Body of pancreas (tissue), 4 donors: ENCODE measurements at places on chromosomes 12 and 14. TPM values are rescaled to one million over a fixed set of nuclear protein-coding genes. Genes with fewer than 3 reads are reported as not detected.
A peak's percentile ranks its signal among the peaks of the same experiment; 100 is the strongest.

- DNase-seq = no peak
- no peaks in the 10 kb centered on the region for H3K36me3 ChIP-seq
- H3K4me3 ChIP-seq = no peak overlapping the region
These were observed 70.5 kb upstream of the TRIM9 start for GRCh38 chr14:51165415-51165814.

DNA sequence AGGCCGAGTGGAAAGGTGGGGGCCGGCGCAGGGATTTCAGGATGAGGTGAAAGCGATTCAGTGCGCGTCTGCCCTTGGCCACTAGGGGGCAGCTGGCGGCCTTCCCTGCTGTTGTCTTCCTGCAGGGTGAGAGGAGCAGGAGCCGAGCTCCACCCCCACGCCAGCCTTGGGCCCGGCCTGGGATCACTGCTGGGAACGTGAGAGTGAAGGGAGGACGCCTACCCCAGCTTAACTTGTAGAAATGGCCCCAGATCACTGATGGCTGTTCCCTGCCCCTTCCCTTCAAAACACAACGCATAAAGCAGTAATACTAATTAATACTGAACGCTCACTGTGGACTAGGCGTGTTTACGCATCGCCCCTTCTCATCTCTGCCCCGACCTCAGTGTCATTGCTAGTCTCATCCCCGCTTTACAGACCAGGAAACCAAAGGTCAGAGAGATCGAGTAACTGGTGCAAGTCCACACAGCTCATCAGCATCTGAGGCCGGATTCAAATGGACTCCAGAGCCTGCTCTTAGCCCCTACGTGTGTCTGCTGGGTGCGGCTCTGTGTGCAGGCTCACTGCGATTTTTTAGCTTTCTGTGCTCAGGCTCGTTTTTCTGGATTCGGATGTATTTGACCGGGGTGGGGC lies 24.3 kb downstream of the MVK start:
- H3K4me1 ChIP-seq = peaks cover 22% of the 10 kb centered on the region
- no peaks in the 10 kb centered on the region for H3K27me3 ChIP-seq
- peak; percentile 90 for DNase-seq
- no peak overlapping the region for H3K27ac ChIP-seq
- no peak overlapping the region for H3K4me3 ChIP-seq
- H3K36me3 ChIP-seq = no peaks in the 10 kb centered on the region

DNA sequence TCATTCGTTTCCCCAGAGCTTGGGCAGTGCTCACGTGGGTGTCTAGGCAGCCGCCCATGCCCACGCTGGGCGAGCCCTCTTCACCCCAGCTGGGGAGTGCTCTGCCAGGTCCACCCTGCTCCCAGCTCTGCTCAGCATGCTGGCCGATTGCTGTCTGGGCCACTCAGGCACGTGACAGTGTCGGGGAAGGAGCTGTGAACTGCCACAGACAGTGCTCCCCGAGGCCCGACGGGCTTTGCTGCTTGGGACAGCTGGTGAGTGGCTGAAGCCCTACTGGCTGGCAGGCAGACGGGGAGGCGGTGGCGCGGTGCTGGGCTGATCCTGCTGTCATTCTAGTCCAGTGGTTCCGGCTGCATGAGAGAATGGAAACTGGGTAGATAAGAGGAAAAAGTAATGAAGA lies 15.8 kb downstream of the NOC4L start:
- no peak overlapping the region for H3K27ac ChIP-seq
- no peak for DNase-seq
- H3K27me3 ChIP-seq = no peaks in the 10 kb centered on the region
- peaks cover 3% of the 10 kb centered on the region for H3K36me3 ChIP-seq

DNA sequence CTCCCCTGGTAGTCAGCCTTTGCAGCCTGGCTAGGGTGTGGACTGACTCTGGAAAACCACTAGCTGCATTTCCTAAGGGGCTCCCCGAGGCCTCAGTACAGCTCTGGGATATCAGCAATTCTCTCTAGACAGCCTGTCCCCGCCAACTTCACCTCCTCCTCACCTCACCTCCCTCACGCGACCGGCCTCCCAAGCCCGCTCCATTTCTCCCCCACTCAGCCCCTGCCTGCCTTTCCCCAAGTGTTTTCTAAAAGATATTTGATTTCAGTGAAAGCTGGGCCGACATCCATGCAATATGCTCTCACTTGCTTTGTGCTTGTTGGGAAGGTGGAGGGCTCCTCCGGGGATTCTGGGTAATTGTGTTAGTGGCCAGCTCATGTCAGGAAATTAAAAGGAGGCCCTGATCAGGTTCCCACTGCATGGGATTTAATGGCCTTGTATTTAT lies 91.8 kb downstream of the ESRRB start:
- H3K27ac ChIP-seq = no peak overlapping the region
- H3K36me3 ChIP-seq = no peaks in the 10 kb centered on the region
- H3K4me1 ChIP-seq = no peaks in the 10 kb centered on the region
- no peaks in the 10 kb centered on the region for H3K27me3 ChIP-seq
- DNase-seq = no peak

DNA sequence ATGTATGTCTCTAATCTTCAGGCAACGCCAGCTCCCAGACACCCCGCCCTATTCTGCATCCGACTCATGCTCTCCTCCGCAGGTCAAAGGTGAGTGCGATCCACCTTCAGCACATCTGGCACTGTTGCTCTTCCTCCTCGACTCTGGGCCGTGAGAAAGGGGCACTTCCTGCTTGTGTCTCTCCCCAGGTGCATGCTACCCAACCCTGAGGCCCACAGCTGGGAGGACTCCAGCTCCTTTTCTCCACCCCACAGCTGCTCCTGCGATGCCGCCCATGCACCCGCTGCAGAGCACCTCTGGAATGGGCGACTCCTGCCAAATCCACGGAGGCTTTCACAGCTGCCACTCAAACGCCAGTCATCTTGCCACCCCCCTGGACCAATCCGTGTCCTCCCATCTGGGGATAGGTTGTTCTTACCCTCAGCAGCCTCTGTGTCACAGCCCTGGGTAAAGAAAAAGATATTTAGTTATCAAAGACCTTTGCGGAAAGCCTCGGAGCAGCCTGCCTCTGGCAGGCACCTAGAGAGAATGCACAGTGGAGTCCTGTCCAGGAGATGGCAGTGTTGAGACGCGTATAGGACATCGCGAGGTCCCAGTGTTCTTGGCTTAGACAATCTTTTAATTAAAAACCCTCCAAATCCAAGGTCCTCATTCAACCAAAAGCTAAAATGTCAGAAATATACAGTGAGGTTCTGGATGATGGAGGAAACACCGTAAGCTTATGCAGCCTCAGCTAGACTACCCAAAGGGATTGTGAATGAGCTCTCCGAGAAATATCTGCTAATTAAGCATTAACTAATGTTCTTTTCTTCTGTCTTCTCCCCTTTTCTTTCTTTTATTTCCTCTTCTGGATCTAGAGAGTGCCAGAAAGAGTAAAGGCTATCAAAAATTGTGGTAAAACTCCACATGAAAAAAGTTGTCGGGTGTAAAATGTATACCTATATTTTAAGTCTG lies 54.3 kb downstream of the MYRFL start:
- H3K4me1 ChIP-seq = peaks cover 8% of the 10 kb centered on the region
- H3K36me3 ChIP-seq = no peaks in the 10 kb centered on the region
- no peak overlapping the region for H3K27ac ChIP-seq
- no peak overlapping the region for H3K4me3 ChIP-seq
- peak; percentile 79 for DNase-seq
- H3K27me3 ChIP-seq = no peaks in the 10 kb centered on the region

GRCh38 chr12:128365032-128365431 lies 98.1 kb downstream of the TMEM132C start:
- no peak for DNase-seq
- peaks cover 9% of the 10 kb centered on the region for H3K4me1 ChIP-seq
- no peaks in the 10 kb centered on the region for H3K27me3 ChIP-seq
- H3K4me3 ChIP-seq = no peak overlapping the region

DNA sequence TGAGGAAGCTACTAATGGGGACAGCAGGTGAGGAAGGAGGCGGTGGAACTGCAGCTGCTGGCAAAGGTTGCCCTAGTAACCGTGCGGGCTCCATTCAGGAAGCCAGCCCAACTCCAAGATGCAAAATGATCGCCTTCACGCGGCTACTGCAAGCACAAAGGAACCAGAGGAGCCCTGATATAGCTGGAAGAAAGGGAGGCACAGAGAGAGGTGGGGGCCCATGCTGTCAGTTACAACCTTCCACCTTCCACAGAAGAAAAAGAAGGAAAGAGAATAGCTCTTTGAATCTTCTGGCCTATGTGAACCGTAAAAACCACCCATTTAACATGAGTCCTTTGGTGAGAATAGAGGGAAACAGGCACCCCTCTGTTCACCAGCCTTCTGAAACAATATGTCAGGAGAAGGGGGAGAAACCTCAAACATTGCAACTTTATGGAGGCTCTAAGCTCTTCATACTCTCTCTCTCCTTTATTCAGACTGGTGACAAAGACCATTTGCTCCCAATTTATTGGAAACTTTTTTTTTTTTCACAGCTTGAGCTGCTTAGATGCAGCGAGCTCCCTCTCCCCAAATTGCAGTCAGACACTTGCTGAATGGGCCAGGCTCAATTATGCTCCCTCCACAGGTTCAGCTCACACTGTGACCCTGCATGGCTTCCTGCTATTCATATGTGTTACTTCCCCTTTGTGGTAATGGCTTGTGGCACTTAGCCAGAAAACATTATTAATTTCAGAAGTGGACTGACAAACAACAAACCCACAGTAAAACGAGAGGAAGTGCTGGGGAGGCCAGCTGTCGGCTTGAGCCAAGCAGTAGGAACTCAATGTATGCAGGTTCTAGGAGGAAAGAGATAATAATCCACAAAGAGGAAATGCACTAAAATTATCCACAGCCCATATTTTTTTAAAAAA lies 6.2 kb downstream of the DUSP6 start:
- H3K36me3 ChIP-seq = no peaks in the 10 kb centered on the region
- H3K27ac ChIP-seq = peak overlapping the region; percentile 72
- peak; percentile 63 for DNase-seq
- H3K4me1 ChIP-seq = peaks cover 65% of the 10 kb centered on the region
- no peaks in the 10 kb centered on the region for H3K27me3 ChIP-seq

DNA sequence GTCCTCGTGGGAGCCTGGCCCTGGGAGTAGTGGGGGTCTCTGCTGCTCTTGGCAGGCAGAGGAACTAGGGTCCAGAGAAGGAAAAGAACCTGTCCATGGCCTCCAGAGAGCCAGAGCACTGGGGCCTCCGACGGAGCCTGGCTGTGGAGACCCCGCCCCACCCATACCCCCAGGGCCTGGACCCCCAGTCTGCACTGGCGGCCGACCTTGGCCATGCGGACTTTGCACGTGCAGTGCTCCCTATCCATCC lies 1.1 kb downstream of the BEGAIN start:
- no peak for DNase-seq
- peaks cover 13% of the 10 kb centered on the region for H3K4me1 ChIP-seq
- H3K27ac ChIP-seq = no peak overlapping the region
- no peaks in the 10 kb centered on the region for H3K36me3 ChIP-seq

DNA sequence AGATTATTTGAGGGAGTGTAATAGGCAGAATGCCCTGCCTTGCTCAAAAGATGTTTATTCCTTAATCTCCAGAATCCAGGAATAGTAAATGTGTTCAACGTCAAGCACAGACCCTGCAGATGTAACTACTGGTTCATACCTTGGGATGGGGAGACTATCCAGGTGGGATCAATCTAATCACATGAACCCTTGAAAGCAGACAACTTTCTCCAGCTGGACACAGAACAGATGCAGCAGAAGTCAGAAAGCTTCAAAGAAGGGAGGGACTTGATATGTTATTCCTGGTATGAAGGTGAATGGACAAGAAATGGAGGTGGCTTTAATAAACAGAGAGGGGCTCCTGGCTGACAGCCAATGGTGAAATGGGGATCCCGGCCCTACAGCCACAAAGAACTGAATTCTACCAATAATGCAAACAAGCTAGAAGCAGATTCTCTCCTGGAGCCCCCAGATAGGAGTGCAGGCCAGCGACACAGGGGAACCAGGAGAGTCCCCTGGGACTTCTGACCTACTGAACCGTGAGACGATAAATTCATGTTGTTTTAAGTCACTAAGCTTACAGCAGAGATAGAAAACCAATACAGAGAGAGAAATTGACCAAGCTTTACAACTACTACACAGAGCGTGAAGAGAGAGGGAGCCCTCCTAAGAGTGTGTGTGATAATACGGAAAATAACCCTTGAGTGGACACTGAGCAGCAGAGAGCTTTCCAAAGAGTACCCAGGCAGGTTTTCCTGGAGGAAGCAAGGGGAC lies 133.5 kb upstream of the TMEM132C start:
- no peak overlapping the region for H3K4me3 ChIP-seq
- H3K27ac ChIP-seq = no peak overlapping the region
- H3K4me1 ChIP-seq = no peaks in the 10 kb centered on the region
- no peak for DNase-seq
- H3K36me3 ChIP-seq = no peaks in the 10 kb centered on the region

- peaks cover 5% of the 10 kb centered on the region for H3K4me1 ChIP-seq
- H3K27ac ChIP-seq = no peak overlapping the region
- no peak for DNase-seq
- H3K27me3 ChIP-seq = no peaks in the 10 kb centered on the region
- H3K4me3 ChIP-seq = no peak overlapping the region
- no peaks in the 10 kb centered on the region for H3K36me3 ChIP-seq
These were observed 1106.8 kb downstream of the AACS start for GRCh38 chr12:126171937-126172559.

- H3K36me3 ChIP-seq = no peaks in the 10 kb centered on the region
- H3K4me3 ChIP-seq = no peak overlapping the region
- peaks cover 30% of the 10 kb centered on the region for H3K27me3 ChIP-seq
- no peak overlapping the region for H3K27ac ChIP-seq
- no peak for DNase-seq
These were observed 62.6 kb downstream of the FBXL14 start for GRCh38 chr12:1531654-1532374.

GRCh38 chr14:103121846-103122584 lies 1.2 kb upstream of the TNFAIP2 start:
- no peaks in the 10 kb centered on the region for H3K27me3 ChIP-seq
- DNase-seq = peak; percentile 94
- peak overlapping the region; percentile 93 for H3K27ac ChIP-seq
- peaks cover 65% of the 10 kb centered on the region for H3K4me1 ChIP-seq

GRCh38 chr12:40208707-40209446 lies 15.9 kb upstream of the LRRK2 start:
- no peaks in the 10 kb centered on the region for H3K36me3 ChIP-seq
- H3K27me3 ChIP-seq = no peaks in the 10 kb centered on the region
- H3K4me1 ChIP-seq = no peaks in the 10 kb centered on the region
- no peak for DNase-seq
- no peak overlapping the region for H3K27ac ChIP-seq

DNA sequence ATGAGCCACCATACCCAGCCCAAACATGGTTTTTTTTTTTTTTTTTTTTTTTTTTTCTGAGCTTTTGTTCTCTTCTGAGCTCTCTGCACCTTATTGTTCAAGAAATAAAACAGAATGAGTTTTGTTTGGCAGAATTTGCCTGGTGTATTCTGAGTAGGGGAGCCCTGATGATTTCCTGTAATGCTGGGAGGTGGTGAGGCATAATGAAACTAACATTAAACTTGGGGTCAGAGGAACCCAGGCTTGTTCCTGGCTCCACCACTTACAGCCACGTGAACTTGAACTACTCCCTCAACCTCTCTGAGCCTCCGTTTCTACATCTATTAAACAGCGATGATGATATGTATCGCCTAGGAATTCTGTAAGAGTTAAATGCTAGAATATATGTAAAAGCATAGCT lies 276.3 kb upstream of the CRY1 start:
- no peak overlapping the region for H3K4me3 ChIP-seq
- H3K27ac ChIP-seq = no peak overlapping the region
- H3K4me1 ChIP-seq = no peaks in the 10 kb centered on the region
- no peaks in the 10 kb centered on the region for H3K27me3 ChIP-seq
- no peaks in the 10 kb centered on the region for H3K36me3 ChIP-seq

The ZNF410 gene
- total RNA-seq = 18.8 TPM

The MMP19 gene
- total RNA-seq = 3.4 TPM

The SYNE3 gene
- total RNA-seq = 7.3 TPM

The SMIM41 gene
- total RNA-seq = 0.26 TPM

The CACNA2D4 gene
- total RNA-seq = 3.6 TPM

The KRT72 gene
- not detected for total RNA-seq

The BATF gene
- not detected for total RNA-seq

The MANSC1 gene
- 12.2 TPM for total RNA-seq

The OR6C3 gene
- total RNA-seq = not detected

The TSHR gene
- total RNA-seq = not detected

The C14orf180 gene
- total RNA-seq = 19.4 TPM
